NCI-H82 (cell line): ENCODE measurements at places on chromosomes 4 and X.
A peak's percentile ranks its signal among the peaks of the same experiment; 100 is the strongest.

- DNase-seq = peak; percentile 82
Observed at GRCh38 chrX:48945517-48946348, 11.7 kb downstream of the OTUD5 start.

DNA sequence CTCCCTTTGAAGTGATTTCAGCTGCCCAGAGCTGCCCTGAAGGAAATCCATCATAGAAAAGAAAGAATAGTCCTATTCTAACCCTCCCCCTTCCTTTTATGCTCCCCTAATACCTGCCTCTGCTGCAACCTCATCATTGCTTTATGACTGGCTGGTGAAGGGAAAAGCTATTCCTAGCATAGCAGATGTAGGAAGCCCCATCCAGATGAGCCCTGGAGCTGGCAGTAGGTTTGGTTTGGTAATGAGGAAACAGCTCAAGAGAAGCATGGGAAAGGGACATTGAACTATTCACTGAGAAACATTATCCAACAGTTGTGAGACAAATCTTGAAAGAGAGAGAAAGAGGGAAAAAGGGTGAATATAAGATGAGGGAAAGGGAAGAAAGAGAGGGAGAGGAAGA, 29.2 kb downstream of the ARSJ start:
- DNase-seq = no peak

DNA sequence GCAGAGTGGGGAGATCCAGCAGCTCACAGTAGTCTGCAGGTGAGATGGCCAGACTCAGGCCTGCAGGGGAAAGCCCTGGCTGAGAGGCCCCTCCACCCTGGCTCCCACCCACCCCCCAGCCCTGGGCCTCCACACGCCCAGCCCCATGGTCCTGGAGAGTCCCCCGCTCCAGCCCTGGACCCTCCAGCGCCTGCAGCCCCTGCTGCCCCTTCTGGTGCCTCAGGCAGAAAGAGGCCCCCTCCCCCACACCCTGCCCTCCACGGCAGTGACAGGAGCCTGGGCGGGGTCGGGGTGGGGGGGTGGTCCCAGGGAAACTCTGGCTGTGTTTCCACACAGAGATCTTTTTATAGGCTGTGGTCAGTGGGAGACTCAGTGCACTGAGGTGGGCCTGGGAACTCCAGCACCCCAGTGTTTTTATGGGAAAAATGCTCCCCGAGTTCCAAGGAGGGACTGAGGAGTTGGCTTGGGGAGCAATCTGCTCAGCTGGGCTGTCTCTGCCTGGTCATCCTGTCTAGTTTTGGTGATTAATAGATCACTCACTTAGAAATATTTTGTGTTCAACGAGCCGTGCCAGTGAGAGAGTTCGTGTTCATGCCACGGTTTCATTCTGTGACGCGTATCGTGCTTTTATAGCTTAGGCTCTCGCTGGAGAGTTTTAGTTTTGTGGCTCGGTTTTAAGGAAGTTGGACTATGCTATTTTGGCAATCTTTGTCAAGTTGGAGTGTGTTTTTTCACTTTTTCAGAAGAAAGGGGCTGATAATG, 53.1 kb upstream of the HGFAC start:
- no peak for DNase-seq

DNA sequence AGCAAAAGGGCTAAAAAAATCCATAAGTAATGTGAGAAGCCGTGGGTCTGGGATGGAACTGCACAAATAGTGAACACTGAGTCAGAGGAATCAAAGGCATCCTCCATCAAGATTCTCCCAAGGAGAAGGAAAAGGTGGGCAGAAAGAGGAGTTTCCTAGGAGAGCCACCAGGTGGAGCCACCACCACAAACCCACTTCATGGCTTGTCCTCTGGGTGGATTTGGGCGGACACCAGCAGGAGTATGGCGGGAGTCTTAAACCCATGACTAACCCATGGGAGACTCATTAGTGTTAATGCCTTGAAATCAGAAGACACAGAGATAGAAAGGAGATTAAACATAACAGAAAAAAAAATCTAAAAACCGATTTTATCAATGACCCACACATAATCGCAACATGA, 147.7 kb downstream of the SH3KBP1 start:
- peak; percentile 89 for DNase-seq

GRCh38 chr4:165464813-165465381, 86.1 kb downstream of the CPE start:
- peak; percentile 48 for DNase-seq

DNA sequence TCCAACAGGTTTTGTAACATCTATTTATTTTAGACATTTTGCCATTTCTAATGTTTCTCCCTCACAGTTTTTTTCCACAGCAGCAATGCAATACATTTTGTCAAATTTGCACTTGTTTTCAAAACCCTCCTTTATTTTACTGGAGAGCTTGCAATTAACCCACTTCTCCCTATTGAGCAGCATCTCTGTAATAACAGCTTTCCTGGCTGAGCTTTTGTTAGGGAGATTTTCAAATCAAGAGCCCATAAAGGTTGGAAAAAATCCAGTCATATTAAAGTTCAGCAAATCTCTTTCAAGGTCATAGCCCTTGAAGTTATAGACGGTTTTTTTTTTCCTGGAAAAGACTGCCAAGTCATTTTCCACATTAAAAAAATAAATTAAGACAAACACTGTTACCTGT, 450.6 kb upstream of the TENM3 start:
- no peak for DNase-seq

DNA sequence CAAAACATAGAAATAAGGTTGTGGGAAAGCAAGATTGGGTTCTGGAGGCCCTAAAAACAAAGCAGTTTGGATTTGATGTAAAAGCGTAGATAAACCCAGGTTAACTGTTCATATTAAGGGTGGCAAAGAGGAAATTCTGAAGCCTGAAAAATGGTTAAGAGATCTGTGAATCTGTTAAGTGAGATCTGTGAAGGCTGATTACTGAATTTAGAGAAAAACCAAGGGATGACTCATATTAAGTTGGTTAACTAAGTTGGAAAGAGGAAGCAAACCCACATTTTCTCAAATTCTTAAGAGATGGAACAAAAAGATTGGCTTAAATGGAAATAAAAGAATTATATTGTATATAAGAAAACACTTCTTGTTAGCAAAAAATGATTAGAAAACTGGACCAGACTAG, 22.8 kb downstream of the GPAT3 start:
- no peak for DNase-seq

GRCh38 chr4:9916937-9917336, 104.4 kb downstream of the SLC2A9 start:
- DNase-seq = no peak

- DNase-seq = peak; percentile 26
Observed at GRCh38 chr4:82784681-82785610, 13.7 kb downstream of the SCD5 start.

DNA sequence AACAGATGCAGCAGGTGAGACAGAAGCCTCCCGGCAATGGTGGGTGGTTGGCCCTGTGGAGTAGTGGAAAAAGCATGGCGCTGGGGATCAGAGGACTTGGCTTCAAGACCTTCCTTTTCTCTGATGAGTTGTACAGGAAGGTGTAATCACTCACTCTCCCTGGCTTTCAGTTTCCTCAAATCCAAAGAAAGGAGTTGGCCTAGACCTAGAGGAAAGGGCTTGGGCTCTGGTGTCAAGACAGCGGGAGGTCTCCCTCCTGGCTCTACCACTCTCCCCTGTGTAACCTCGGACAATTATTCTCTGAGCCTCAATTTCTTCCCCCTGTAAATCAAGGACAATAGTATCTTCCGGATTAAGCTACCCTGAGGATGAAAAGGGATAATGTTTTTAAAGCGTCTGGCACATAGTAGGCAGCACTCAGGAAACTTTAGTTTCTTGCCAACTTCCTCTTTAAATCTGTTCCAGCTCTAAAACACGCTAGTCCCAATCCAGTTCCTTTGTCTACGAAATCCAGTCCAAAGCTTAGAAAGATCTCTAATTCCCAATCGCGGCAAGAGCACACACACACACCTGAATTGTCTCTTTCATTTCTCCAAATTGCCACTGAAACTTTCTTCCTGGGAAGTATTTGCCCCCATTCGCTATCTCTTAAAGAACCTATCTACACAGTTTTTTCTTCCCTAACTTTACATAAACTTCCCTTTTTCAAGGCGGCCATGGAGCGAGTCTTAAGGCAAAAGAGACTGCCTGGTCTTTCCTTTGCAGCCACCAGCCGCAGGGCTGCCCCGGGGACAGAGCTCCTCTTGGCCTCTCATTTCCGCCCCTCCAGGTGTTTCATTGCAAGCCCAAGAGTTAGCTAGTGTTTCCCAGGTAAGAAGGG, 29.9 kb upstream of the GPC4 start:
- peak; percentile 52 for DNase-seq

DNA sequence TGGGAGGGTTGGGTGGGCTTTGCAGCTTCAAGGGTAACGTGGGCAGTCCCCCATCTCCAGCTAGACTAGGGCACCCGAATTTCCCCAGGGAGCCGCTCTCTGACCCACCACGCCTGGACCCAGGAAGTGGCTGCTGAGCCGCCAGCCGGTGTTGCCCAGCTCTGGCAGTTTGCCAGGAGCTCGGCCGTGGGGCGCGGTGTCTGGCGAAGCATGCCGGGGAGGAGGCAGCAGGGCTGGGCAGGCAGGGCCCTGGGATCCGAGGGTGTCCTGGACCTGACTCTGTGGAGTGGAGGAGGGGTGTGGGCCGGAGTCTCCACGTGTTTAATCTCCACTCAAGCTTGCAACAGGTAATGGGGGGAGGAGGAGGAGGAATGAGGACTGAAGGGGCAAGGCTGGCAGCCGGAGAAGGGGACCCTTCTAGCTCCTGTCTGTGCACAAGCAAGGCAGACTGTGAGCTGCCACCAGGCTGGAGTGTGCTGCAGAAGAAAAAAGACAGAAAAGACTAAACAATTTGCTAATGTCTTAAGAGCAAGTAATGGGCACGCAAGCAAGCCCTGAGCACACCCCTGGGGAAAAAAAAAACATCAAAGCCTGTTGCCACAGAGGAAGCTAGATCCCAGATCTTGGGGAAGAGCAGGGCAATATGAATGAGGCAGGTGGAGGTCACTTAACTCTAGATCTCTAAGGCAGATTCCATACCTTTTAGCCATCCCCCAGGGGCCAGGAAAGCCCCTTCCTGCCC, 2.4 kb downstream of the LONRF3 start:
- DNase-seq = peak; percentile 36

- DNase-seq = no peak
Observed at GRCh38 chr4:109609431-109609830, 49.4 kb downstream of the MCUB start.

- DNase-seq = no peak
Observed at GRCh38 chr4:55491486-55491885, 55.2 kb downstream of the CLOCK start.

DNA sequence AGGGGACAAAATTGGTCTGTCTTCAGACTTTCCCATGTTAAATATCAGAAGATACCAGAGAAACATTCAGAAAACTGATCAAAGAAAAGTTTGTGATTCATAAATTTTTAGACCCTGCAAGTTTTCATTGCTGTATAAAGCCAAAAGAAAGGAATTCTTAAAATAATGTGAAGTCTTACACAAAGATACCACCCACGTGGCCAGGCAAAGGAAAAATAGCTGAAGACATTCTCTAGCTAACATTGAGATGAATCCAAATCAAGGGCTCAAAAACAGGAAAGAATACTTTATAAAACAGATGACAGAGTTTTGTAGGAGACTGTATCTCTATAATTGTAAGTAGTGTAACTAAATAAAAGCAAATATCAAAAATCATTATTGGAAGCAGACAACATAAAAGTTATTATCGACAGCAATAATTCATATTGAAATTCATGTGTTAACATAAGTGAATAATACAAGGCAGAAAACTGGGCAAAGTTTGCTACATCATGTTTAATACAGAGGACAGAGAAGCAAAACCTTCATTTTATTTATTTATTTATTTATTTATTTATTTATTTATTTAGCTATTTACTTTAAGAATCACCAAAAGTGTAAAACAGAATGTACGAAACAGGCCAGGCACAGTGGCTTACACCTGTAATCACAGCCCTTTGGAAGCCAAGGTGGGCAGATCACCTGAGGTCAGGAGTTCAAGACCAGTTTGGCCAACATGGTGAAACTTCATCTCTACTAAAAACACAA, 204.6 kb upstream of the SLIT2 start:
- no peak for DNase-seq

GRCh38 chr4:126843492-126844067, 789.2 kb upstream of the INTU start:
- DNase-seq = no peak

GRCh38 chr4:15197005-15197404, 194.7 kb downstream of the CPEB2 start:
- peak; percentile 24 for DNase-seq

- no peak for DNase-seq
Observed at GRCh38 chr4:34157547-34157946, 2086.8 kb downstream of the ARAP2 start.

- DNase-seq = peak; percentile 29
Observed at GRCh38 chrX:70084592-70085240, 22.5 kb downstream of the OTUD6A start.

DNA sequence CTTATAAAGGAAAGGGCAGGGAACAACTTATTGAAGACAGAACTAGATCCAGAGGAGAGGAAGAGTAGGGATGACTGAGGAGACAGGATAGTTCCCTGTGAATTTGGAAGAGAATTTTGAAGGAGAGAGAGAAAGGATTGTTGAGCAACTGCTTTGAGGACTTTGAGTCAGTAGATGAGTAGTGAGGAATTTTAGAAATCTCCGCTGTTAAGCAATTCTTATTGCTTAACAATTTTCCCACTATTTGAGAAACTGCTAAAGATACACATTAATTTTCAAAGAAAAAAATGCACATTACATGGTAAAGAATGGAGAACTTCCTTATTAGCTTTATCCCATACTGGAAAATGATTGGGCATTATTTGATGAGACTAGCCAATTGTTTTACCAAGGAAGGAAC, 116.3 kb upstream of the NRK start:
- DNase-seq = no peak

GRCh38 chr4:119755599-119755998, 127.0 kb upstream of the PDE5A start:
- no peak for DNase-seq

GRCh38 chrX:120310861-120311726, at the start of gene TMEM255A:
Gene TMEM255A (minus strand): TSS chrX:120311461. CDS start chrX:120311309, 152 bp downstream.
- DNase-seq = peak; percentile 43

- no peak for DNase-seq
Observed at GRCh38 chr4:3030566-3031356, 43.6 kb downstream of the HTT-AS start.

GRCh38 chr4:30836231-30836630, 116.1 kb downstream of the PCDH7 start:
- no peak for DNase-seq
